ENCODE measurements at places on chromosomes 5 and 9. TPM values are rescaled to one million over a fixed set of nuclear protein-coding genes. Genes with fewer than 3 reads are reported as not detected.

The CA9 gene
- 0.26 TPM for total RNA-seq

- no peak for DNase-seq
Measured at GRCh38 chr9:106613250-106613737, 249.7 kb upstream of the ZNF462 start.

The PCDHGB4 gene
- 18.3 TPM for total RNA-seq

- DNase-seq, result no peak
Measured at GRCh38 chr5:133910571-133910970, 57.9 kb downstream of the C5orf15 start.

DNA sequence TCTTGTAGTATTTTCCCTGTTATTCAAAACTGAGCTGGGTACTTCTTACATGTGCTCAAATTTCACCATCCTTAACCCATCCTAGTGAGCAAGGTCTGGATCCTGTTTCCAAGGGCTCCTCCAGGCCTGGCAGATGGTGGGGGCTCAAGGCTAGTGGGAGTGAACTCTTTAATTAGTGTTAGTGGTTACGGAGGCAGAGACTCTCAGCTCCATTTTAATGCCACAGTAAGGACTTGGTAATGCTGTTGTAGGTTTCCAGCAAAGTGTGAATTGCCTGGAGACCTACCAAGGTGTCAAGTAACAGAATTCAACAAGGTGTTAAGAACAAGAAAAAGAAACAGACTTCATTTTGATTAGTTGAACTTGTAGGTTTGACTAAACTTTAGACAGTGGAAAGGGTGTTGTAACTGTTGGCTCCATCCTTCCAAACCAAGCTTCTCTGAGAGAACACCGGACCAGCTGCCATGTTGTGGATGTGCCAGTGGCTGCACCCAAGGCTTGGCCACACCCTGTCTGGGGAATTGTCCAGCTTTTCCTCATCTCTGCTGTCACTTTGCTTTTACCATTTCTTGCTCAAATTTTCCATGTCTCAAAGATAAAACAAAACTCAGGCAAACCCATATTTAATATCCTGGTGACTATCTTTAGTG is 98.7 kb downstream of the ADCY2 start:
- no peak for DNase-seq

The IRX4 gene
- not detected for total RNA-seq

GRCh38 chr5:73103870-73104299 is 16.5 kb upstream of the TMEM171 start:
- no peak for DNase-seq

The EIF4E1B gene
- not detected for total RNA-seq

DNA sequence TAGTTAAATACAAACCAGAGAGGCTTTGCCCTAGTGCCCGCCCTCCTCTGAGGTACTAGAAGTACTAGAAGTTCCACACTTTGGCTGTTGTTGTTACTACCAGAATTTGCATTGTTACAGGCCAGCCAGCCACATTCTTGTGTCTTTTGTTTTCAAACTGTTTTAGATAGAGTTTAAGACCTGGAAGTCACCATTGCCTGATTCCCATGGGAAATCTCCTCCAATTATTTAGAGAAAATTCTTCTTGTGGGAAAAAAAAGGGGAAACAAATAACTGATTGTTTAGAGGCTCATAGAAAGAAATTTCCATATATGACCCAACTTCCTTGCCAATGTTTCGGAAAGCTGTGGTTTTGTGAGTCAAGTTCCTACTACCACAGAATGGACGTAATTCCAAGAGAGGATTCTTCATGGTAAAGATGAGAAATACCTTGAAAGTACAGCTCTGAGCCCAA is 252.2 kb downstream of the GOLPH3 start:
- peak; percentile 96 for DNase-seq

The SOX30 gene
- total RNA-seq, result under 0.01 TPM

- no peak for DNase-seq
Measured at GRCh38 chr9:14403081-14403480, 89.1 kb upstream of the NFIB start.

The ANKRD20A1 gene
- under 0.01 TPM for total RNA-seq

DNA sequence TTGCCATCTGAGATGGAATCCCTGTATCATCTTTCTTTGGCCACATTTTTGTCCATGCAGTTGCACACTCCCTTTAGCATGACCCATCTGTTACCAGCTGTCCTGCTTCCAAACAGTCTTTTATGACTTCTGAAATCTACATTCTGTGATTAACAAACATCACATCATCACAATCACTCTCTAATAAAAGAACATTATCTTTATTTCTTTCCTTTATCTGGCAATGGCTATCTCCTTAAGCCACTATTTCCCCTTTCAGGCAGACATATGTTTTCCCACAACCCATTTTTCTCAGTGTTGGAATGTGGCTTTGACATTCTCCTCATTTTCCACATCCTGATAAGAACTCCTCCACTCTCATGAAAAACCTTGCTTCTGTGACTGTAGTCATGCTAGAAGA is 141.0 kb downstream of the ST8SIA4 start:
- peak; percentile 21 for DNase-seq

The DNAH5 gene
- 0.77 TPM for total RNA-seq

- DNase-seq, result no peak
Measured at GRCh38 chr5:116785106-116785505, 210.5 kb upstream of the SEMA6A start.

- peak; percentile 87 for DNase-seq
Measured at GRCh38 chr9:37952731-37953130, 48.8 kb upstream of the SLC25A51 start.

The FAM153A gene
- total RNA-seq, result not detected

GRCh38 chr5:6570530-6570929 is 62.3 kb downstream of the NSUN2 start:
- DNase-seq, result no peak

DNA sequence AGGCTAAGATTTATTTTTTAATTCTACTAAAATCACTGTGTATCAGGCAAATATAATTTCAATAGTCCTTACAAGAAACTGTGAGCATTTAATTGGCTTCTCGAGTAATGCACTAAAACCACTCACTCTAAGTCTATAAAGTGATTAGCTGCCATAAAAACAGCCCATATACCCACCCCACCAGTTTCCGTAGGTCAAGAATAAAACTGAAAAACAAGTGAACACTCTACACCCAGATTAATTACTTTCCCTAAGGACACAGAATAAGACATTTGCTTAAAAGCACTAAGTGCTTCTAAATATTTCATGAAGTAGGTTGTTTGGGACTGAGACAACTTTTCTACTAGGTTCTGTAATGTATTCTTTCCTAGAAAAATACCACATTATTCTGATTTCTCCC is 194.2 kb downstream of the AGTPBP1 start:
- DNase-seq, result no peak

The ITK gene
- total RNA-seq, result not detected

DNA sequence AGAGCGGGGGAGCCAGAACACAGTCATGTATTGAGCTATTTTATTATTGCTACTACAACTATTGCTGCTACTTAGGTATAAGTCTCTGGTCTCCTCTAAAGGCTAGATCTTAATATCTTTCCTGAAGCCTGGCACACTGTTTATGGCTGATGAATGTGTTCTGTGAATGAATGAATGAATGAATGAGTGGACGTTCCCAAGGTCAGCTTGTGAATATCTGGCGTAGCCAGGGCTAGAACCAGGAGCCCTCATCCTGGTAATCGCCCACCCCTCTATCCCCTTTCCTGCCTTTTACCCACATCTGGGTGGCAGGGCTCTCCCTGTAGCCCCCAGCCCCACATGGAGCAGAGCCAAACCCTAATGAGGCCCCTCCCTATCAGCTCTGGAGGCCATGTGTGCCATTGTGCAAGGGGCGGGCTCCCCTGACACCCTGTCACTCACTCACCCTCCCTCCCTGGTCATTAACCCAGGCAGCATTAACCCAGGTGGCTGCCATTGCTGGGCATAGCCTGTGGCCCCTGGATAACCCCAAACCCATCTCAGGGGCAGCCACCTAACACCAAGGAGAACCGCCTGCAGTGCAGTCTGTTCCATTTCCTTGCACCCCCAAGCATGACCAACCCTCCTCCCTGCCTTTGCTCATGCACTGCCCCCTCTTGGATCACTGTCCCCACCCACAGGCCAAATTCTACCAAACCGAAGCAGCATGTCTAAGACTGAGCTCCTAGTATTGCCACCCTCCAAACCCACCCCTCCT is 2.0 kb upstream of the AKNA start:
- no peak for DNase-seq

The OR1Q1 gene
- not detected for total RNA-seq

The SLCO6A1 gene
- not detected for total RNA-seq

The SPINK7 gene
- not detected for total RNA-seq

The CD14 gene
- total RNA-seq, result 4.1 TPM

The MAMDC2 gene
- 5.4 TPM for total RNA-seq

GRCh38 chr5:85545129-85545528 is 1072.6 kb upstream of the COX7C start:
- DNase-seq, result no peak

DNA sequence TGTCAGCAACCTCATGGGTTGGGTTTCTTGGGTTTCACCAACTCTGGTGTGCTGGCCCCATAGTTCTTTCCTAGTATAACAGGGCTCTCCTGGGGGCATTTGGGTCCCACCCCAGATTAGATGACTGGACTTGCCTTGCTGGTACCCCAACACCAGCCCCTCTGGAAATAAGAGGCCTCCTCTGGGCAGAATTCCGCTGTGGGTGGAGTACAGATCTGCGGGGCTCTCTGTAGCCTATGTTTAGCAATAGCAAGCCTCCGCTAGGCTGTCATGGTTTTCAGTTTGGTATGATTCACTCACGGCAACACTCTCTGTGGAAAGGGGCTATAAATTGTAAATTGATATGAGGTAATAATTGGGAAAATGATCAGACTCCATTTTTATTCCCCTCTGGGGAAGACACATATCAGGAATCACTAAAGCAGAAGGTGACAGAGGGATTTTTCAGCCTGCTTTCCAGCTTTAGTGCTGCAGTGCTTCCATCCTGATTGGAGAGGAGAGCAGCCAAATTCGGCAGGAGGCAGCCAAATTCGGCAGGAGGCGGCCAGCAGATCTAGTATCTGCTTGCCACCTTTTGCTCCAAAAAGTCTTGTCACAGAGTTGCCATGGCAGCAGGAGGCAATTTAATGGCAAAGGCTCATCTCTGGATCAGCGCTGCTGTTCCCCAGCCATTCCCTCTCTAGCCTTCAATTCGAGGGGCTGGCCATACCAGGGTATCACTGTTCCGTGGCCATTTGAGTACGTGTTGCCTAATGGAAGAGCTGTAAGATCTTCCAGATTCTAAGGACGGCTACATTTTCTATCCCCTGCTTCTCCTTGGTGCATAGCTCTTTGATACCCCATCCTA is 84.6 kb downstream of the SLC44A1 start:
- no peak for DNase-seq

DNA sequence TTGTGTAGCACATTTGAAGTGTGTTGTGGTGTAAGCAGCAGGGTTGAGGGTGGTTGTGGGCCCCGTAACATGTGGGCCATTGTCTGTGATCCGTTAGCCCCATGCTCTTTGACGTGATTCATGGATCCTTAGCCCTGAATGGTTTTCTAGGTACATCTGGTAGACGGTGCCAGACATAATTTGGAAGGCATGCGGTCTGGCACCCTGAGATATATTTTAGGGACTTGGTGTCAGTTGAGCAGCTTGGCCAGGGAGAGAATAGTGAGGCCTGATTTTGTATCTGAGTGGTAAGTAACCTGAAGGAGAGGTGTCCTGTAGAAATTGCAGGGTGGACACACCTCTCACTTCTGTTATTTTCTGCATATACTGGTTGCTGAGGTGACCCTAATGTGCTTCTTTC is 10.9 kb downstream of the SH3GL2 start:
- DNase-seq, result no peak

GRCh38 chr9:5557606-5558587 is 47.6 kb downstream of the PDCD1LG2 start:
- peak; percentile 34 for DNase-seq

DNA sequence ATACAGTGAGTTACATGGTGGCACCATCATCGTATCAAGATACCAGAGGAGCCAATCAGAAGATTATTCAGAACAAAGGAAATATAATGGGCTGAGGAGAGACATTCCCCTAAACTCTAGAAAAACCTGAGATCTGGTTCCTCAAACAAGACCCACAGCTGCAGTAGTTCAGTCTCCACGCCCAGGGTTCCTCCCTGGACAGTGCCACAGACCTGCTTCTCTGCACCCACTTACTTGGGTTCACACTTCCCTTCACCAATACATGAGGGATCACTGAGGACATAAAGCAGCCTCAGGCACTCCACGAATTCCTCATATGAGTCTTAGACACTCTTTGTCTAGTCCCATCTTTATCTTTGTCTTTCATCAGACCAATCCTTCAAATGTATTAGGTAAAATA is 101.7 kb downstream of the APTX start:
- no peak for DNase-seq

The PDE8B gene
- total RNA-seq, result 0.26 TPM

GRCh38 chr5:39207345-39208045 is 11.9 kb downstream of the FYB1 start:
- no peak for DNase-seq

The LCN1 gene
- not detected for total RNA-seq

DNA sequence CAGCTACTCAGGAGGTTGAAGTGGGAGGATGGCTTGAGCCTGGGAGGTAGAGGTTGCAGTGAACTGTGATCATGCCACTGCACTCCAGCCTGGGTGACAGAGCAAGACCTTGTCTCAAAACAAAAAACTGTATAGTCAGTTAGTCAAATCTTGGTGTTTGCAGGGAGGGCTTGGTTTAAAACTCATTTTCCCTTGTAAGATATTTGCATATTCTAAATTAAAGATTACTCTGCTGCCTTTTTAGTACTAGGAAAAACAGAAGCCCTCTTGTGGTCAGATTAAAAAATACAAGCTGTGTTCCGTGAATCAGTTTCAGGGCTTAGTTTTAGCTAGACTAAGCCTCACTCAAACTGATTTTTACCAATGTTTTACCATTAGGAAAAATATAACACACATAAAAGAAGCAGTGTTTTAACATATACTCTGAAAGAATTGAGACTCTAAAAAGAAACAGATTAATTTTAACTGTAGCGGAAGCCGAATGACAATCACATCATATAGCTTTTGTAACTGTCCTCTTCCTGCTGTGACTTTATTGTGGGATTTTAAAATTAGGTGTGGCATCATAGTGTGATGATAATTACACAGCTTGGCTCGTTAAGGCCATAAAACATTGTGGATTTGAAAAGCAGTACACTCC is 84.9 kb upstream of the BASP1 start:
- DNase-seq, result no peak

DNA sequence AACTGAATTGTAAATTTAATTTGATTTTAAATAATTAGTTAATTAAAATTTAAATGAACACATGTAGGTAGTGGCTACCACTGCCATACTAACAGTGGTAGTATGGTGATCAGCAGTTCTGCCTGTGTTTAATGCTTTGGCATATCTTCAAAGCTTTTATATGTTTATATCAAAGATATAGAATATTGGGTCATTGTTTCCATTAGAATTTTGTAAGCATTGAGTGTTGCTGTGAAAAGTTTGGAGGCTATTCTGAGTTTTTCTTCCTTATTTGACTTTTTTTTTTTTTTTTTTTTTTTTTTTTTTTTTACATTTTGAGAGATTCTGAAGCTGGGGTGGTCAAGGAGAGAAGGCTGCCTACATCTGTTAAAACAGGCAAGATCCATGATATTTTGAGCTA is 134.2 kb downstream of the SPATA31D1 start:
- no peak for DNase-seq

The SLC34A1 gene
- not detected for total RNA-seq

Measured in fibroblast of lung (primary cell).